IPS DF 6.9 (cell line): ENCODE measurements at places on chromosomes 1 and 21.

DNA sequence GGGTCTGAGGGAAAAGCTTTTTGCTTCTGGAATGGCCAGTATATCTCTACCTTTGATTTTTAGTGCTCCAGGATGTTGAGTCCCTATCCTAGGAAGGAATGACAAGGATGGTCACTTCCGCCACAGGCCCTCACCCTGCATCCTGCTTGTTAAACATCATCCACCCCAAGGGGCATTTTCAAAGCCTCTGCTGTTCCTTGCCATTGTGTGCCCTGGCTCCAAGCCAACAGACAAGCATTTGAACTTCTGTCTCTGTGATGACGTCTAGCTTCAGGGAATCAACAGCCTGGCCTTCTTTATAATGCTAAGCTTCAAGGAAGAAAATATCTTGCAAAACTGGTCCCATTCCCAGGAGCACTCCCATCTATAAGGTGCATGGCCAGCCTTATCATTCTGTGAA, 12.3 kb upstream of the JAM2 start:
- no peak for DNase-seq
- H3K36me3 ChIP-seq = no peaks in the 10 kb centered on the region
- H3K27ac ChIP-seq = no peak overlapping the region
- H3K27me3 ChIP-seq = no peaks in the 10 kb centered on the region
- H3K4me1 ChIP-seq = no peaks in the 10 kb centered on the region
- no peak overlapping the region for H3K4me3 ChIP-seq

DNA sequence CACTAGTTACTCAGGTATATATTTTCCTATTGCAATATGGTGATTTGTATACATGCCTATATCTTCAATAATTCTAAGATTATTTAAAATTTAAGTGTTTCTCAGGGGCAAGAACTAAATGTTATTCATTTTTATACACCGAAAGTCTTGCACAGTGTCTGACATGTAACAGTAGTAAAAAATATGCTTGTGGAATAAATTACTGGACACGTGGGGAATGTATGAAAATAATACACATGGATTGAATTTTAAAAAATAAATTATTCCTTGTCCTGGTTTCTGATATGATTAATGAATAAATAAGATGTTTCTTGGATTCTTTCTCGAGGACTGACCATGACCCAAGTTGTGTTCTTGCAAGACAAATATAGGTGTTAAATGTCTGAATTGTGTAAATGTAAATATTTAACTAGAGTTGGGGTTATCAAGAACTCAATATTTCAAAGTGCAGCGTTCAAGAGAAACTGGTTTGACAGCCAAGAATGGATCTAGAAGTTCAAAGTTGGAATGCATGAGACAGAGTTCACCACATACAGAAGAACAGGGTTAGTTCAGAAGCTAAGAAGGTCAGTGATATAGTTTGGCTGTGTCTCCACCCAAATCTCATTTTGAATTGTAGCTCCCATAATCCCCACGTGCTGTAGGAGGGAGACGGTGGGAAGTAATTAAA, 142.1 kb upstream of the SPAG17 start:
- no peaks in the 10 kb centered on the region for H3K4me1 ChIP-seq
- no peaks in the 10 kb centered on the region for H3K27me3 ChIP-seq
- H3K36me3 ChIP-seq = no peaks in the 10 kb centered on the region
- no peak overlapping the region for H3K27ac ChIP-seq
- no peak for DNase-seq
- H3K4me3 ChIP-seq = no peak overlapping the region

DNA sequence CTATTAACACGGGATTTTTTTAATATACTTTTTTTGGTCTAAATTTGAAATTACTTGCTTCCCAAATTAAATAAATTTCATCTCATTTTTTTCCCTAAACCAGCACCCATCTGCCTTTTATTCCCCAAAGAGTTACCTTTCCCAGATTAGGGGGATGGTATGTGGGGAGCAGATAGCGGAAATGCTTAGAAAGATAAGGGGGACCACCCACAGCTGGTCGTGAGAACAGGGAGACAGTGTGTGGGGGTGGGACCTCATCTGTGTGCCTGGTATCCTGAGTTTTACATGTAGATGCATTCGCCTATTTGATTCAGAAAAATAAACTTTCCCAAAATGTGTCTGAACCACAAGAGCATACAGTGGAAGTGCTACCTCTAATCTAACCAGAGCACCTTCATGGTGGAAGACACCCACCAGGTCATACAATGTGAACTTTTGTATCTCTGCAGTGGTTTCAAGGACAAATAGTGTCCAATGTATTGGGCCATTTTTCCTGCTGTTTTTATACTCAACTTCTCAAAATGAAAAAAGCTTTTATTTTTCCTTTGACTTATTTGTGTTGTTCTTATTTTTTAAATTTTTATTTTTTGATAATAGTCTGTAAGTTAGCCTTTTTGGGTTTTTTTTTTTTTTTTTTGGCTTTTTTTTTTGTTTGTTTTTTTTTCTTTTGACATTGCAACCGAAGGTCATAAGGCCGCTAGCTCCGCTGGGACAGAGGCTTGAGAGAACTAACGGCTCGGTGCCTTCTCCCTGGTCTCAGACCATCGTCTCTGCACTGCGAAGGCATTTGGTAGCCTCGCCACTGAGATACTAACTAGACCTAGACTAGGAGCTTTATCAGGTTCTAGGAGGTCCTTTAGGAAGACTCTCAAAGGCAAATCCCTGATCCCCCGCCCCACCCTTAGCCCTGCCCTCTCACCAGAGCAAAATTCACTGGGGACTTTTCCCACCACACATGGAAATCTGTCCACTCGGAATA, 263.2 kb downstream of the TM2D1 start:
- peaks cover 4% of the 10 kb centered on the region for H3K4me1 ChIP-seq
- H3K36me3 ChIP-seq = no peaks in the 10 kb centered on the region
- no peak for DNase-seq
- H3K27me3 ChIP-seq = no peaks in the 10 kb centered on the region

GRCh38 chr21:25639551-25640201, 618 bp downstream of the JAM2 start:
- no peaks in the 10 kb centered on the region for H3K27me3 ChIP-seq
- H3K4me1 ChIP-seq = no peaks in the 10 kb centered on the region
- no peak overlapping the region for H3K27ac ChIP-seq
- peak overlapping the region; percentile 67 for H3K4me3 ChIP-seq
- H3K36me3 ChIP-seq = no peaks in the 10 kb centered on the region
- DNase-seq = no peak

GRCh38 chr1:85943526-85943925, 213.0 kb downstream of the COL24A1 start:
- DNase-seq = no peak
- no peak overlapping the region for H3K4me3 ChIP-seq
- H3K27me3 ChIP-seq = no peaks in the 10 kb centered on the region
- no peaks in the 10 kb centered on the region for H3K36me3 ChIP-seq
- no peaks in the 10 kb centered on the region for H3K4me1 ChIP-seq
- no peak overlapping the region for H3K27ac ChIP-seq

- no peak overlapping the region for H3K27ac ChIP-seq
- peak; percentile 63 for DNase-seq
- no peak overlapping the region for H3K4me3 ChIP-seq
- H3K36me3 ChIP-seq = no peaks in the 10 kb centered on the region
- 0 out of 2 replicates have a peak, but pooled peaks cover 1% of the 10 kb centered on the region for H3K4me1 ChIP-seq
- no peaks in the 10 kb centered on the region for H3K27me3 ChIP-seq
These were observed 34.5 kb downstream of the OR10R2 start for GRCh38 chr1:158506369-158506987.

GRCh38 chr1:29811727-29812407, 575.5 kb downstream of the PTPRU start:
- H3K4me1 ChIP-seq = no peaks in the 10 kb centered on the region
- H3K4me3 ChIP-seq = no peak overlapping the region
- no peak overlapping the region for H3K27ac ChIP-seq

DNA sequence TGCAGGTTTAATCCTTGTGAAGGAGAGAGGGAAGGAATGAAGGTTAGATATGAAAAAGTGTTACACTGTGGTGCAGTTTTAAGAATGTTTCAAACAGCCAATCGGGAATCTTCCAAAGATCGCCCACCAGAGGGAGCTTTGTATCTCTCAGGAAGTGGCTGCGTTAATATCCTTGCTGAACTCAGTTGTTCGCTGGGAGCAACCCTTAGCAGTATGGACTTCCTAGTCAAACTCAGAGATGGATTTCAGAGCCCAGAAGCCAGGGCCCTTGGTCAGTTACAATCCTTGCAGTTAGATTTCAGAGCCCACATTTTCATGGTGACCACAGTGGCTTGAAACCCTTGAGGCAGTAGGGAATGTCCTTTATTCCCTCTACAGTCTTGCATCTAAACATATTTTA, 136.2 kb downstream of the NTNG1 start:
- no peaks in the 10 kb centered on the region for H3K27me3 ChIP-seq
- no peak overlapping the region for H3K27ac ChIP-seq

- H3K27me3 ChIP-seq = no peaks in the 10 kb centered on the region
- no peak for DNase-seq
- peaks cover 4% of the 10 kb centered on the region; the same call in 1 of the 2 replicates for H3K36me3 ChIP-seq
- H3K27ac ChIP-seq = no peak overlapping the region
- H3K4me3 ChIP-seq = no peak overlapping the region
- no peaks in the 10 kb centered on the region for H3K4me1 ChIP-seq
These were observed 59.7 kb downstream of the MIER1 start for GRCh38 chr1:66984491-66984890.

GRCh38 chr1:151992303-151993083, 1.2 kb downstream of the S100A10 start:
- H3K4me3 ChIP-seq = peak overlapping the region; percentile 66
- 0 out of 2 replicates have a peak, but pooled peaks cover 5% of the 10 kb centered on the region for H3K4me1 ChIP-seq
- no peak overlapping the region for H3K27ac ChIP-seq
- H3K36me3 ChIP-seq = no peaks in the 10 kb centered on the region

DNA sequence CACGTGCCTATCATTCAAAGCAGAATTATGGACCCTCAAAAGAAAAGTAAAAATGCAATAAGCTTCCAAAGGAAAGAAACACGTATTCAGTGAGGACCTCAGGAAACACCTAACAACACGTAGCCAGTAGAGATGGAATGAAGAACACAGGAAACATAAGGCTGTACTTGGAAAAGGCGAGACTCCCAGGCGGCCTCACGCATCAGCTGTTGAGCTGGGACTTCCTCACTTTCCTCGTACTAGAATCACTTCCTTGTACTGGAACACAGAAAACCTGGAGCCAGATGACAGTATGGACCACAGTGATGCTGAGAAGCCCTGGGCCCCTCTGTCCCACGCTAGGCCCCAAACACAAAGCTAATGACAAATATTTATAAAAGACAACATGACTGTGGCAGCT, 94.4 kb upstream of the BACE2 start:
- no peaks in the 10 kb centered on the region for H3K27me3 ChIP-seq
- no peaks in the 10 kb centered on the region for H3K36me3 ChIP-seq
- H3K4me1 ChIP-seq = peaks cover 2% of the 10 kb centered on the region
- no peak overlapping the region for H3K4me3 ChIP-seq

GRCh38 chr1:3503525-3503886, 49.0 kb downstream of the ARHGEF16 start:
- DNase-seq = no peak
- no peaks in the 10 kb centered on the region; the same call in 1 of the 2 replicates for H3K4me1 ChIP-seq
- H3K27ac ChIP-seq = no peak overlapping the region
- H3K36me3 ChIP-seq = no peaks in the 10 kb centered on the region; the same call in 1 of the 2 replicates
- no peaks in the 10 kb centered on the region for H3K27me3 ChIP-seq
- no peak overlapping the region for H3K4me3 ChIP-seq

DNA sequence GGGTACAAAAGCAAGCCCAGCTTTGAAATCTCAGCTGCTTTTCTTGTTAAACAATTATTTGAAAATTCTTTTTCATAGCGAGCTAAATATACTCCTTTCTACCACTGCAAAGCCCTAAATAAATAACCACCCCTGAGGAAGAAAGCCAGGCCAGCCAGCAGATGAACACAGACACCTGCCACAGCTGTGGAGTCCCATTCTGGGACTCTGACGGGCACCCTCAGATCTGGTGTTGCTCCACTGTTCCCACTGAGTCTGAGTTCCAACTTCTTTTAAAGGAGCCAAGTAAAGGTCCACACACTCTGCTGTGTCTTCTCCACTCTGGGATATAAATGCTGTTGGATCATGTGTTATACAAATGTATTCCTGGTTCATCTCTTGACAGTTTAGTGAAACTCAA, 77.6 kb upstream of the COA6 start:
- H3K36me3 ChIP-seq = no peaks in the 10 kb centered on the region
- H3K27me3 ChIP-seq = no peaks in the 10 kb centered on the region
- DNase-seq = no peak
- no peak overlapping the region for H3K4me3 ChIP-seq
